ENCODE measurements at places on chromosomes 1 and 21.

DNA sequence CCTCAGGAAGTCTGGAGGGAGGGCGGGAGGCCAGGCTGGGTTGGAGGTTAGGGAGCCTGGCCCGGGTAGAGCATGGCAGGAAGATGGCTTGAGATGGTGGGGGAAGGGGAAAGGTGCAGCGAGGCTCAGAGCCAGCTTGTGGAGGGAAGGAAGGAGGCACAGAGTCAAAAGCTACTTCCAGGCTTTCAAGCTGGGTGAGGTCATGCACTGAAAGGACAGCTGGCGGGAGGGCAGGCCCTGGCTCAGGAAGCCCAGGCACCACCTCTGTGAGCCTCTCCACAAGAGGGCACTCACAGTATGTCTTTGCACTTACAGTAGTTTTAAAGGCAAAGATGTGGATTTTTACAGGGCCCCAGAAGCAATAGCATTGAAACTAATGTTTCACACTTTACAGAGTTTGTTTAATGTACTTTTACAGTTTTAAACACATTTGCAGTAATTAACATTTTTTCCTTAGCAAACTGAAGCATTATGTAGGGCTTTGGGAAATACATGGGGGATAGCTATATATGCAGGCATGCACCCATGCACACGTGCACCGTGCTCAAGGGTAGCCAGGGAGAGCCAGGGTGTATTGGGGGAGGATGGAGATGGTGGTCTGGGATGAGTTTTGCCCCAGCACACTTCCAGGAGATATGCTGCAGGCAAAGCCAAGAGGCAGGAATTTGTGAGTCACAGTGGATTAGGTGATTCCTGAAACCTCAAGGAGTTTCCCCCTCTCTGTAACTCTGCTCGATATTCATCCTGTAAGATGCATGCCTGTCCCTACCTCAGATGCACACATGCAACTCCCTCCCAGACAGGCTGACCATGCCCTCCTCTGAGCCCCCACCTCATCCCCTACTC is 6.1 kb upstream of the ADAM15 start:
- peak; percentile 72 for DNase-seq

DNA sequence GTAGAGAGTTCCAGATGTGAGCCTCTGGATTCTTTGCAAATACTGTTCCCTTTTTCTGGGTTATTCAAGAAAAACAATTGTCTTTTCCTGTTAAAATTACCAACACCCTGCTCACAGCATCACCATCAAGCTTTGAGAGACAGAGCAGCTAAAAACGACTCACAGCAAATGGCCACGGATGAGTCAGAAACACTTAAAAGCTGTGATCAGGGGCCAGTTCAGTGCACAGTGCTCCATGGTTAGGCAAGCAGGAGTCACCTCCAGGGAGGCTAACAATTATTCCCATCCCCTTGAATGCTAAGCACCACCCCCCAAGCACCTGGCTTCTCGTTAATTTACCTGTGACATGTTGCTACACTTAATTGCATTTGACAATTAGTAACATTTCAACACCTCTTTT is 128.4 kb upstream of the CAMK1G start:
- DNase-seq: peak; percentile 26

GRCh38 chr1:55775007-55775406 is 559.8 kb upstream of the USP24 start:
- DNase-seq: no peak

DNA sequence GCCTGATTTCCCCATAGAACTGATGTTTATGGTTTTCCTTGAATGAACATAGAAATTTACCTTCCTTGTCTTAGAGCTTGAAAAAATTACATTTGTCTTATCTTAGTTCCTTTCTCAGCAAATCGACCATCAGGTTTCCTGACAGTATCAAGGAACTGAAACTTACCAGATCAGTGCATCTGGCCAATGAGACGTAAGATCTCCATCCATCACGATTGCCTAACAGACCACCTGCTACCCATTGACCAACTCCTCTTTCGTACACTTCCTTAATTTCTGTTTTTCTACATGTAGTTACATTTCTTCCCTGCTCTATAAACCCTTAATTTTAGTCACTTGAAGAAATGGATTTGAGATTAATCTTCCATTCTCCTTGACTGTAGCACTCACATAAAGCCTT is 57.4 kb upstream of the TMPRSS15 start:
- no peak for DNase-seq

DNA sequence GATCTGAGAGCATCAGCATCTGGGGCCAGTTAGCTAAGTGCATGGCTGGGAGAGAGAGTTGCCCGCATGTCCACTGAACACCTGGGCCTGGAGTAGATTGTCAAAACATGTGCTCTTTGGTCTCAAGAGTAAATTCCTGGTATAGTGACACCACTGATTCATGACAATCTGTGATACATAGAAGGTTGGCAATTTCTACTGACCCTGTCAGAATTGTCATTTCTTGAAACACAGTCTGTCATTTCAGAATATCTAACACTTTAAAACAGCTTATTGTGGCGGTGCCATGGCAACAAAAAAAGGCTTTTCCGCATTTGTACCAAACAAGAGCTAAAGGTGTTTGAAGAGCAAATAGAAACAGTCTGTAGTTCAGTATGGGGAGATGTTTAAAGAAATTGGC is 186.4 kb upstream of the FAM78B start:
- no peak for DNase-seq

DNA sequence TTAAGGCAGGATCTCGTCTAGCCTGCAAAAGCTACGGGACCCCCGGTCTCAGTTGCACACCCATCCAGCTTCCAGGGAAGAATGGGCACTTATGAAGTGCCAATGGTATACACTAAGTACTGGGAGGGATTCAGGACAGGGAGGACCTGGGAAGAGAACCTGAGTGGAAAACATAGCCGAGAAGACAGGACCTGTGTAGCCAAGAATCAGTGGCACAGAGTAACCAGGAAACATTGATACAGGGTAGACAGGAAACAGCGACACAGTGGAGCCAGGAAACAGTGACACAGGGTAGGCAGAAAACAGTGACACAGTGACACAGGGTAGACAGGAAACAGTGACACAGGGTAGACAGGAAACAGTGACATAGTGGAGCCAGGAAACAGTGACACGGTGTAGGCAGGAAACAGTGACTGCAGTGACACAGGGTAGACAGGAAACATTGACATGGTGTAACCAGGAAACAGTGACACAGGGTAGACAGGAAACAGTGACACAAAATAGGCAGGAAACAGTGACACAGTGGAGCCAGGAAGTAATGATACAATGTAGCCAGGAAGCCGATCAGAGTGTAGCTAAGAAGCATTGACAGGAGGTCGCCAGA is 138.0 kb upstream of the ARHGEF16 start:
- DNase-seq: no peak

DNA sequence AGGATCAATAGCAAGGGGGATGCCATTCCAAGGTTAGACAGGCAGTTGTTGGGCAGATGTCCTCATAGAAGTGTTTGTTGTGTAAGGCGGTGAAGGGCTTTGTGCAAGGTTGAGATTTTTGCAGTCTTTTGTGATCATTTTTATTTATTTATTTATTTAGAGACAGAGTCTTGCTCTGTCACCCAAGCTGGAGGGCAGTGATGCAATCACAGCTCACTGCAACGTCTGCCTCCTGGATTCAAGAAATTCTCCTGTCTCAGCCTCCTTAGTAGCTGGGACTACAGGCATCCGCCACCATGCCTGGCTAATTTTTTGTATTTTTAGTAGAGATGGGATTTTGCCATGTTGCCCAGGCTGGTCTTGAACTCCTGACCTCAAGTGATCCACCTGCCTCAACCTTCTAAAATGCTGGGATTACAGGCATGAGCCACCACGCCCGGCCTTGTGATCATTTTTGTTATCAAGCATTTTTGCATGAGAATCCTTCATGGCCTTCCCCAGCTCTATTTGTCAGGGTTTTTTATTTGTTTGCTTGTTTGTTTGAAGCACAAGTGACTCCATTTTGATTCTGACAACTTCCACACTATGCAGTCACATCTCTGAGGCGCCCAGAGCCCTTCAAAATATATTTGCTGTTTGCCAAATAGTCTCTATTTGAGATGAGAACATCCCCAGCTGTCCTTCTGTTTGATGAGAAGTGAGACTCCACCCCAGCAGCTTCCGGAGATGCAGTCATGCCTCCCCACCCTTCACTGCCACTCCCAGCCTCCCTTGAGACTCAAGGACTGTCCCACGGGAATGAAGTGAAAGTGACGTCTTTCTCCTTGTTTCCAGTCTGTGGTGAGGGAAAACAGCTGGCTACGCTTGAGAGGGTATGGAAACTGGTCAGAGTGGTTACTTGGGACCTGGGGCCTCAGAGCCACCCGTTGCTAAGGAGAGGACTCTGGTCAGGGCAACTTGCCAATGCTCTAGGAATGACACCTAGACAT is 38.0 kb downstream of the TMEM50B start:
- peak; percentile 93 for DNase-seq

DNA sequence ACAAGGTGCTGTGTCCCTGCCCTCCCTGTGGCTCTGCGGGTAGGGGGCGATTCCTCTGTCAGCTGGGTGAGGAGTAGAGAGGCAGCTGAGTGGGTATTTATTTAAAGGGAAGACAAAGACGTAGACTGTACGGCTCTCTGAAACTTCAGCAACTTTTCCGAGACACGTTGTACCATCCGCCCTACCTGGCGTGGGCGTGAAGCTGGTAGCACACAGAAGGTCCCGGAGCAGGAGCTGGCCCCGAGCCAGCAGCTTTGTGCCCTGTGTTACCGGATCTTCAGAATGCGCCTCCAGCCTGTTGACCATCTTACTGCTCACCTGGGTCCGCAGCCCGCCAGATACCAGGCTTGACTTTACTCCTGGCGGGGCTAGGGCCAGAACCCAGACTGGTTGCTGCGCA is 34.9 kb downstream of the PRKCZ start:
- DNase-seq: no peak

- no peak for DNase-seq
These were observed 8.4 kb downstream of the PDIK1L start for GRCh38 chr1:26119892-26120608.

GRCh38 chr1:63640633-63641567 is 47.7 kb downstream of the PGM1 start:
- no peak for DNase-seq

DNA sequence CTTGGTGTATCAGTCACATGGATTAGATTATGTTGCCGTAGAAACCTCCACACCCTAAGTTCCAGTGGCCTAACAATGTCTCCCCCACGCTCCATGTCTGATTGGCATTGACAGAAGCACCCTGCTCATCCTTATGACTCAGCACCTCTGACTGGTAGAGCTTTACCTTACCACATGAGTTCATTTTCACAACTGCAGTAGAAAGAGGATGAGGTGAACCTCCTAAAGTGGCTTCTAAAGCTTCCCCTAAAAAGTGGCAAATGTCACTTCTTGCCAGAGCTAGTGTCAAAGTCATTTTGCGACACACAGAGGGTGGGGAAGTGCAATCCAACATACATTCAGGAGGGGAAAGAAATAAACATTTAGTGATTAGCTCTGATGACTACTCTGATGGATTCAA is 30.6 kb upstream of the LYPD8 start:
- no peak for DNase-seq

DNA sequence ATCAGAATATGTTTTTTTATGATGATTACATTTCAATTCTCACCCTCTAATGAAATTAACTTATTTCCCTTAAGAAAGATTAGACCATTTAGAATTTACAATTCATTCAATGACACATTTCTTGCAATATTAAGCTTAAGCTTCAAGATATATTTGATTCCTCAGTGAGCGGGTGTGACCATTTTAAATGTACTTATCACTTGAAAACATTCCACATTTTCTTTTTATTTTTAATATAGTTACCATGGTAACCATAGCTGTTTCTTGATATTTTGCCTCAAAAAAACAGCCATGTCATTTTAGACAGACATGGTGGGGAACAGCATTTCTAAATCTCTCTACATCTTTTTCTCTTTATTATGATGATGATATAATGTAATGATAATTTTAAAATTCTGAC is 1029.0 kb upstream of the B3GALT2 start:
- no peak for DNase-seq

GRCh38 chr1:200172311-200172710 is 144.8 kb downstream of the NR5A2 start:
- DNase-seq: no peak

- peak; percentile 18 for DNase-seq
These were observed 26.9 kb downstream of the SPATA46 start for GRCh38 chr1:162349635-162350330.

GRCh38 chr21:37433456-37433840 is 66.9 kb downstream of the DYRK1A start:
- DNase-seq: no peak

DNA sequence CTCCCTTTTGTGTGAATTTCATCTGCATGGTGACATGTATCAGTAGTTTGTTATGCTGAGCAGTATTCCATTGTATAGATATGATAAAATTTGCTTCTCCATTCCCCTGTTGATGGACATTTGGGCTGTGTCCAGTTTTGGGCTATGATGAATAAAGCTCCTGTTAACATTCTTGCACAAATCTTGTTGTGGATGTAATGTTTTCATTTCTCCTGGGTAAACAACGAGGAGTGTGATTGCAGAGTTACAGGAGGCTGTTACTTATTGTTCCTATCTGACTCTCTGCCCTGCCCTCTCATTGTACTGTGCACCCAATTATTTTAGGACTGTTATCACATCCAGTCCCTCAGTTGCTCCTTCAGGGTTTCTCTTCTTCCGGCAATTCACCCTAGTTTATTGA is 24.2 kb downstream of the MAPKAPK2 start:
- DNase-seq: no peak

DNA sequence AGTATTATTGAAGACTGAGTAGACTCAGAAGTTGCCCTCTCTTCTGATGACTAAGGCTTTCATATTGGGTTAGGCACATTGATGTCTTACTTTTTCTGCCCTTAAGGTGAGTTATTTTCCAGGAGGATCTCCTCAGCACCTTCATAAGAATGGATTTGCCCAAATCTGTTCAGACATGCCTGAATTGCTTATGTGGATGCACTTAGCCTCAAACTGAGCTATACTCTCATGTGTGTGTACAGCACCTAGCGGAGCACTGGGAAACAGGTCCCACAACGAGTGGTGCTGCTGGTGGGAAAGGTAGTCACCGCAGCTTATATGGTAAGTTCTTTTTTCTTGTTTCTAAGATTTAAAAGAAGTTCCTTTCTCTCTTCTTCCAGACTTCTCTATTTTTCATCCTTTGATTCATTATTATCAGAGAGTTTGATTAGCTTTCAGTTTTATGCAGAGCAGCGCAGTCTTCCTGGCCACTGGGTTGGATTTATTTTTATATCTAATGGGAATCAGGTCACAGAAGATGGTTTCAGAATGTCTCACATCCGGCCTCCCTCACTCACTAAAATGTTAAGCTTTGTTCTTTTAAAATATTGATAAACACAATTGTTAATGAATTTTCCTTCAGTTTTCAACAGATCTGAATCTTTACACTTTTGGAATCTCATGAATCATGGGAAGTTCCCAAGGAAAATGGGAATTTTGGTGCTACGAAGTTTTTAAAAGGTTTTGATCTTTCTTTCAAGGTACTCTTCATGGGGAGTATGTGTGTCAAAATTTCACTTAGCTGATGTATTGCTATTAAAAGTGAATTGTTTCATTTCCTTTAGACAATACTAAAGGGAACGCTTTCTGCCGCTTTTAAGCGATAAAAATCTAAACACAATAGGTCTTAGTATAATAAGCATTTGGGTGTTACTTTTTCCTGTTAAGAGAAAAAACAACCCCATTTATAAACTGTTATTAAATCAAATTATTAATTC is 58.5 kb downstream of the EXTL2 start:
- no peak for DNase-seq

GRCh38 chr1:180909462-180909976 is 3.2 kb upstream of the KIAA1614 start:
- DNase-seq: no peak

Measured in NCI-H345 (cell line).